ENCODE measurements at places on chromosomes 2 and 18.

DNA sequence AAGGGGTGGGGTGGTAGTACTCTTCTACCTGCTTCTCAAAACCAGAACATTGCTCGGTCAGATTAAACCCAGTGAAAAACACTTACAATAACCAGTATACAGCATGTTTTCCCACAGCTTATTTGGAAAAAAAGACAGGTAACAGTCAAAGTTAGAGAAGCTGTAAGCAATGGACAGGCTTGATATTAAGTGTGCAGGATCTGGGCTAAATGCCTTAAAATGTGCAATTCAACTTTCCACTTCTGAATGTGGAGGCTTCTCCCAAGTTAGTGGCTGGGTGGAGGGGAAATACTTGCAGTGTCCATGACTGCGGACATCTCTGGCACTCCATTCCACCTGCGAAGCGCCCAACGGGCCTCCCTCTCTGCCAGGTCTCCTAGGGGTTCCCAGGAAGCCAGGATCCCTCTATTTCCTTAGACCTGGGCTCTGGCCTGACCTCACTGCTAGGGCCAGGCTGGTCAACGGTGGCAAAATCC, 5.3 kb downstream of the ZEB2 start:
- DNase-seq, result no peak

GRCh38 chr2:235904585-235904931, 263.6 kb downstream of the GBX2 start:
- no peak for DNase-seq

DNA sequence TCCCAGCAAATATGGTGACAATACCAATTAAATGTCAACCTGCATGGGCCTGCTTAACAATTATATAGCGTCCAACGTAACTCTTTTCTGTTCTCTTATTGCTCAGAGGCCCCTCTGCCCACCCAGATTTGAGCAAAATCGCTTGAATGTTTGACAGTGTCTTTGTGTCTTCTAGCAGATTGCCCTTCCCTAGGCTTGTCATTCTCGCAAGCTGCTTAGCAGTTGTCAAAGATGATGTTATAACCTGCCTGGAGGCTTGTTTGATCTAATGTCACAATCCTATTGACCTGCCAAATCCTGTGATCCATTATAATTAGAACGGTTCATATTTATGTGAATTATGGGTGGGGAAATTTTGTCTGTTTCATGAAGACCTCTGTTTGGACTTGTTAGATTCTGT, 108.8 kb downstream of the FARSB start:
- DNase-seq, result no peak

DNA sequence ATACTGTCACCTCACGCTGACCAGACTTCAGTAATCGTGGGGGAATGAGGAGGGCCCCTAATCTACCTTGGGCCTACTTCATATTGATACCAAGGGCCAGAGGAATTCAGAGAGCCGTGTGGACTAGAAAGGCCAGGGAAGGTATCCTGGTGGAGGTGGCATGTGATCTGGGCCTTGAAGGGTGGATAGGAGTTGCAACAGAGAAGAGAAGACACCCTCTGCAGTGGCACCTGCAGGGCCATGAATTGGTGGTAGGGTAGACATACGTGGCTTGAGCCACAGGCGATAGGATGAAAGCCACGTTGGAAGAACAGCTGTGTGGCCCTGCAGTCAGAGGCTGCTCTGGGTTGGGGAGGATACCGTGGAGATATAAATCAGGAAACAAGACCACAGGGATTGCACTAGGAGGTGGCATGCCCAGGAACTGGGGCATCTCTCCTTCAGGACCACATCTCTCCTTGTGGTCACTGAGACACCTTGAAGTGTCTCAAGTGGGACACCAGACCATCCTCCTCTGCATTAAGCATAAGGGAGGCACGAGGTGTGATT, 141.4 kb downstream of the CYP26B1 start:
- no peak for DNase-seq

- DNase-seq, result no peak
Observed at GRCh38 chr2:43399515-43400264, 173.3 kb upstream of the ZFP36L2 start.

DNA sequence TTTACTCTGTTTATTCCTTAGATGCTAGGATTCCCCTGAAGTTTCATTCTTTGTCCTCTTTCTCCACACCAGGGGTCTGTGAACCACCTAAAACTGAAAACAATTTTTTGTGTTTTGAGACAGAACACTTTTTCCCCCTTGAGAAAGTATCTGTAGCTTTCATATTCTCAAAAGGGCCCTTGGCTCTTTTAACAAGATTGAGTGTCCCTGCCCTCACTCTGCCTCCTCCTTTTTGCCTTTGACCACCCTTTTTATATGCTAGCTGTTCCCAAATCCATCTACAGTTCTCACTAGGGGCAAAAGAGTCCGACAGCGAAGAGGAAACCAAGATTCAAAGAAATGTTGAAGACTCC, 883 bp upstream of the EHBP1 start:
- DNase-seq, result no peak

- no peak for DNase-seq
Observed at GRCh38 chr2:29583104-29583503, 338.3 kb downstream of the ALK start.

GRCh38 chr2:127083819-127084503, 23.0 kb downstream of the BIN1 start:
- DNase-seq, result no peak

DNA sequence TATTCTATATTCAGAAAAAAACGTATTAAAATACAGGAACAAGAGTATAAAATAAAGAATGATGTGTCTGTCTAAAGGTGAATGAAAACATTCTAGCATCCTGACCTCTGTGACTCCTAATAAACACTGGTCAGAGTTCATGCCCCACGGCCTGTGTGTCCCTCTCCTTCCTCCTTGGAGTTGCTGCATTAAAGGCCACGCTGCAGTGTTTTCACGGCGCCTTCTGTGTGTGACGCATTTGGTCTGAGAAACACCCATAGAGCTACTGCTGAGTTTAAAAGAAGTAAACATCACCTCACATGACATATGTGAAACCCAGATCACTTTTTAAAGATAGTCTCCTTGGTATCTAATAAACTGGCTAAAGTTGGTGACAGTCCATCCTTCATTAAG, 90.5 kb downstream of the ITGB1BP1 start:
- no peak for DNase-seq

DNA sequence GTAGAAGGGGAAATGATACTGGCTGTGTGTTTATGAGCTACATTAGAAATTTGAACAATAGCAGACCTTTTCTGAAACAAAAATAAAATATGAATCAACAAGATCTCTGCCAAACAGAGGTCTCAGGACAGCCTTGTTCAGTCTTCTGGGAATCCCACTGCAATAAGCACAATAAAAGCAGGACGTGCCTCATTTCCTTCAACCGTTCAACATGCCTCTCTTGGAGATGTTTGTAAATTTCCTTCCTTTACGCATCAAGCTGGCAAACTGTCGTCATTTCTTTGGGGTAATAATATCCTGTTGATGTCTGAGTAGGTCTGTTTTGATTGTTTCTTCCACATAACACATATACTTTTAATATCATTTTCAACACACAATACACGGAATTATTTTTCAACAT, 77.2 kb downstream of the TCF4 start:
- no peak for DNase-seq

- no peak for DNase-seq
Observed at GRCh38 chr2:68807821-68808266, 63.4 kb downstream of the BMP10 start.

- DNase-seq, result no peak
Observed at GRCh38 chr18:48363175-48363574, 46.0 kb downstream of the ZBTB7C start.
